LoVo (cell line): ENCODE measurements at places on chromosomes 6 and 20.

GRCh38 chr6:48016020-48016755 is 94.8 kb downstream of the PTCHD4 start:
- DNase-seq = peak; percentile 9

DNA sequence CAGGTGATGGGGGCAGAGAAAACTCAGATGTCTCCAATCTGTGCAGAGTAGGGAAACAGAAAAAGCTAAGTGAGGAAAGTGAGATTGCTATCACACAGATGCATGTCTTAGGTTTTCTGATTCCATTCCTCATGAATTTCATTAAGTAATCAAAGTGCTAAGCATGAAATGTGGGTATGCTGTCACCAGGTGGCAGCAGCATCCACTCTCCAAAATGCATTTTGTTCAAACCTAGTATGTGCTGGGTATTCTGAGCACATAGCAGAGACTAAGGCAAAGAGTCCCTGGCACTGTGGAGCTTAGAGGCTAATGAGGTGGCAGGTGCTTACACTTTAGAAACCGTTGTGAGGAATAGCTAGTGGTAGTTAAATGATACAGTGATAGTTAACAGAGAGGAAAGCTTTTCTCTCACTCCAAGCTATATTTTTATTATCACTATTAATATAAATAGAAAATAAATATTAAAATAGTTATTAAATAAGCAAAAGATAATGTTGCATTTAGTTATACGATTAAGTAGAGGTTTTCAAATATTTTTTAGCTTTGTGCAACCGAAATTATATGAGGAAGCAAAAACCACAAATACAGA is 179.5 kb downstream of the CDH26 start:
- no peak for DNase-seq

DNA sequence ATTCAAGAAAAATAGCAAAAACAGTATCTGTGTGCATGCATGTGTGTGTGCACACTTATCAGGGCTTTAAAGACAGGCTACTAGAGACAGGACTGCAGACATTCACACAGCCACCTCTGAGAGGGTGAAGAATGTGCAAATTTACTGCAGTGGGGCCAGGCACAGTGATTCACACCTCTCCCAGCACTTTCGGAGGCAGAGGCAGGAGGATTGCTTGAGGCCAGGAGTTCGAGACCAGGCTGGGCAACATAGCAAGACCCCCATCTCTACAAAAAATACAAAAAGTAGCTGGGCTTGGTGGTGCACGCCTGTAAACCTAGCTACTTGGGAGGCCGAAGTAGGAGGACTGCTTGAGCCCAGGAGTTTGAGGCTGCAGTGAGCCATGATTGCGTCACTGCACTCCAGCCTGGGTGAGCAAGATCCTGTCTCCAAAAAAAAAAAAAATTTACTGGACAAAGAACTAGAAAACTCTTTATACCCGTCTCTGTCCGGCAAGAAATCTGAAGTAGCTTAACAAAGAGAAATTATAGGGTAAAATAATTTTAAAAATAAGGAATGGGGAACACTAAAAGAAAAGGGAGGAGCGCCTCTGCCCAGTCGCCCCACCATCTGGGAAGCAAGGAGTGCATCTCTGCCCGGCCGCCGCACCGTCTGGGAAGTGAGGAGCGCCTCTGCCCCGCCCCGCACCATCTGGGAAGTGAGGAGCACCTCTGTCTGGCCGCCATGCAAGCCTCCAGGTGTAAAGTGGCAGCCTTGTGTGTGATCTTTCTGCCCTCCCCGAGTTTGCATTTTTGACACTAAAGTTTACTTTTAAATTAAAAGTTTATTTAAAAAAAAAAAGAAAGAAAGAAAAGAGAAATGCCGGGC is 105.1 kb downstream of the ZMYND8 start:
- DNase-seq = no peak

GRCh38 chr6:39927159-39927558 is 7.1 kb downstream of the MOCS1 start:
- no peak for DNase-seq
